Hematopoietic multipotent progenitor cell treated with erythropoietin and hydrocortisone succinate and interleukin-3 and kit ligand, for 15 days (in vitro differentiated cells): ENCODE measurements at places on chromosomes 11 and 22.

- no peak for DNase-seq
These were observed 2.0 kb upstream of the KDELR3 start for GRCh38 chr22:38465673-38466490.

DNA sequence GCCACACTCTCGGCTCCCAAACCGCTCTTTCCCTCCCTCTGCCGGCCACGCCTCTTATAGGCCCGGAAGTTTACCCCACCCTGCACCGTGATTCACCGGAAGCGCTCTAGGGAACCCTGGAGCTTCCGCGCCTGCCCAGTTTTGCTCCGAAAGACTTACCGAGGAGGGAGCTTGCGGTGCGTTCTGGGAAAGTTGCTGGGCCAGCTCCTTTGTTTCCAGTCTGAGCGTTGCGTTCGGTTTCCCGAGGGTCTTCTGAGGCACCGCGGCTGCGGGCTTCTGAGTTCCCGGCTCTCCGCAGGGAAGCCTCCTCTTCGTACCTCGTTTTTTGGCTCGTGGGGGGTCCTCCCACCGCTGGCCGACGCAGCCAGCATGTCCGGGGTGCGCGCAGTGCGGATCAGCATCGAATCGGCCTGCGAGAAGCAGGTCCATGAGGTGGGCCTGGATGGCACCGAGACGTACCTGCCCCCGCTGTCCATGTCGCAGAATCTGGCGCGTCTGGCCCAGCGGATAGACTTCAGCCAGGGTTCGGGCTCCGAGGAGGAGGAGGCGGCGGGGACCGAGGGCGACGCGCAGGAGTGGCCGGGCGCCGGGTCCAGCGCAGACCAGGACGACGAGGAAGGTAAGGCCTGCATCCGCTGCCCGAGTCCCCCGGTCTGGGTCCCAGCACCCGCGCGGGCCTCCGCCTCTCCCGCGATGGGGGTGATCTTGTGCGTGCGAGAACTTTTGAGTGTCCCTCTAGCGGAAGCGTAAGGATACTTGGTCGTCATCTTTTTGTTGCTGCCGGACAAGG lies at the start of gene MED17:
TSS of gene MED17 (plus strand) at position 138 of the 790 bp plus-strand sequence. CDS start at position 370, 232 bp downstream.
- DNase-seq = peak; percentile 90

- no peak for DNase-seq
These were observed 1.0 kb downstream of the LMO1 start for GRCh38 chr11:8262552-8263108.

- DNase-seq = no peak
These were observed 175.9 kb downstream of the NTM start for GRCh38 chr11:131546218-131546895.
